ENCODE measurements at places on chromosomes 16 and 17.

- no peak for DNase-seq
These were observed 19.8 kb downstream of the PAFAH1B1 start for GRCh38 chr17:2613089-2613808.

- DNase-seq = no peak
These were observed 10.9 kb upstream of the HS3ST6 start for GRCh38 chr16:1929105-1929504.

- DNase-seq = peak; percentile 50
These were observed 26.2 kb upstream of the PIK3R5 start for GRCh38 chr17:8991514-8992285.

DNA sequence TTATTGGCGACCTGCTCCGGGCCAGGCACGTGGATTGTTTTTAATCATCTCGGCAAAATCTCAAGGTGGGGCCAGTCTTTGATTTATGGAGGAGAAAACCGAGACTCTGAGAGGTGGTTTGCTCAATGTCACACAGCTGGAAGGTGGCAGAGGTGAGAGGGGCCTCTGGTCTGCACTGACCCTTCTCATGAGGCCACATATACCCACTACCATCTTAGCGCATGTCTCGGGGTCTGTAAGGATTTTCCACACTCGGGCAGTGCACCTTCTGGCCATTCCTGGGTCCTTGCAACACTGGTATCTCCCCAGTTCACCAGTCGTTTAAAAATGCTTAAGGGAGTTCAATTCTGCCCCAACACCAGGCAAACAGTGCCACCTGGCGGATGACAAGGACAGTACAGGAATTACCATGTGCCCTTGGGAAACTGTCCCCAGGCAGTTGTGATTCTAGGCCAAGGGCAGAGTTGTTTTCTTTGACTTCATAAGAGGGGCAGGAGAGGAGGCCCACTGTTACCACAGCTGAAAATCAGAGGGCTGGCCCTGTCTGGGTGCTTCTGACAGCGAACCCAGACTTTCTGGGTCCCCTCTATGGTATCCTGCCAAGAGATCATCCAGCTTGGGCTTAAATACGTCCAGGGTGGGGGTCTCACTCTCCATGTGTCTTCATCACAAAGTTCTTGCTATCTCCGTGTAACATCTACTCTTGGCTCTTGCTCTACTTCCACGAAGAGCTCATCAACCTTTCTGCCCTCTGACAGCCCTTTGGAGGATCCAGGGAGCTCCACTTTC is 39.4 kb upstream of the RAI1 start:
- peak; percentile 77 for DNase-seq

- no peak for DNase-seq
These were observed 11.5 kb upstream of the TBX4 start for GRCh38 chr17:61440697-61441096.

DNA sequence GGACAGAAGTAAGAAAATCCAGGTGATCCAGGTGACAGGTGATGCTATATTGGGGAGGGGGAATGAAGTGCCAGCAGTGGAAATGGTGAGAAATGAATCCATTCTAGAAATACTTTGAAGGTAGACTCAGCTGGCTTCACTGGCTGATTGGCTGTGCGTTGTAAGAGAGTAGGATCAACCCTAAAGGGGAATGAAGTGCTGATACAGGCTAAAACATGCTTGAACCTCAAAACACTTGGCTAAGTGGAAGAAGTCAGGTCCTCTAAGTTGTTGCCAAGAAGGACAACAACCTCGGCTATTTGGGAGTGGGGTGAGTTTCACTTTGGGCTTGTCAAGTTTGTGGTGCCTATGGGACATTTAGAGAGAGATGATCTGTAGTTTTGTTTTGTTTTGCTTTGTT is 24.1 kb upstream of the SCNN1B start:
- no peak for DNase-seq

DNA sequence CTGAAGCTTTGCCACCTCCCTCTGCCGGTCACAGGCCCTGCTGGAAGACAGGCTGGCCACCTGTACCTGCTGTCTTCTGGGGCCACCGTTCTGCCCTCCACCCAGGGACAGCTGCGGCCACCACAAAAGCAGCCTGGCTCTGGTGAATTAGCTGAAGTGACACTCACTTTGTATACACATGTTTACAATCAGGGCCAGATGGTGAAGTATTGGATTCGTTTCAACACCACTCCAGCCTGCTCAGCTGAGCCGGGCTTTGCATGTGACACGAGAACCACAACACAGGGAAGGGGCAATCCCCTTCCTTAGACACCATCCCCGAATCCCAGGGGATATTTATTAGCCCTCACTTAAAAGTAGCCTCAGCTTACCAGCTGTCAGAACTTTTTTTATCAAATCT is 191.5 kb upstream of the RPL38 start:
- DNase-seq = no peak

- DNase-seq = no peak
These were observed 1.3 kb downstream of the MSLN start for GRCh38 chr16:761625-762513.

GRCh38 chr16:1068451-1068850 is 4.1 kb upstream of the SSTR5 start:
- DNase-seq = no peak

- DNase-seq = no peak
These were observed at the start of gene AMFR for GRCh38 chr16:56425439-56425832. Gene AMFR, minus strand, starts transcription at chr16:56425545. Its CDS starts 218 bp downstream, at chr16:56425327.

Measured in activated naive CD4-positive, alpha-beta T cell (primary cell).